ENCODE measurements at places on chromosomes 11 and 22.

DNA sequence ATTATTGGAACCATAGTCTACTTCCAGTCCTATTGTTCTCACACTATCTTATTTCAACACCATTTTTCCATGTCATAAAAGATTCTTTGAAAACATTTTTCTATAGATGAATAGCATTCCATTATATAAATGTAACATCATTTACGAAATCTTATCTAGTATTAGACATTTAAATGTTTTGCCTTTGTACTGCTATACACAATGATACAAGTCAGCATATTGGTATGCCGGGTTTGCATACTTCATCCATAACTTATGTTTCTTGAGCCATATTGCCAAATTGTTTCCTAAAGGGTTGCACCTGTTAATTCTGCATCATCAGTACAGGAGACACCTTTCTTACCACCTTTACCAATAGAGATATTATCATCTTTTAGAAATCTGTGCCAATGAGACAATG lies 68.2 kb downstream of the SYT13 start:
- no peak for DNase-seq

DNA sequence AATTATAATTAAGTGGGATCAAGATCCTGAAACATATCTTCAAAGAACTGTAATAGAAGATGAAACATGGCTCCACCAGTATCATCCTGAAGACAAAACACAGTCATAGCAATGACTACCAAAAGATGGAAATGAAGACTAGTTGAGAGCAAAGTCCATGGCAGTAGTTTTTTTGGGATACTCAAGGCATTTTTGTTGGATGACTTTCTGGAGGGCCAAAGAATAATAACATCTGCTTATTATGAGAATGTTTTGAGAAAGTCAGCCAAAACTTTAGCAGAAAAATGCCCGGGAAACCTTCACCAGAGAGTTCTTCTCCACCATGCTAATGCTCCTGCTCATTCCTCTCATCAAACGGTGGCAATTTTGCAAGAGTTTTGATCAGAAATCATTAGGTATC lies 809.4 kb upstream of the RAG2 start:
- no peak for DNase-seq

DNA sequence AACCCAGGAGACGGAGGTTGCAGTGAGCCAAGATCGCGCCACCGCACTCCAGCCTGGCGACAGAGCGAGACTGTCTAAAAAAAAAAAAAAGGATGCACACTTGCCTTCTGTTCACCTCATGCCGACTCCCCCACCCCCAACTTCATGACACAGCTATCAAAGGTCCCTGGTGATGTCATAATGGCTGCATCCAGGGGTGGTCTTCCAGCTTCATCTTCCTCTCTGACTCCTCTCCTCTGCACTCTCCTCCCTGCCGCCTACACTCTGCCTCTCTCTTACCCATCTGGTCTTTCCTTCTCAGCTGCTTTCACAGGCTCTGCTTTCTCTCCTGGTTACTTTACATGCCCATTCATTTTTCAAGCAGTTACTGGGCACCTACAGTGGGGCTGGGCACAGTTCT lies 16.4 kb upstream of the KDM2A start:
- no peak for DNase-seq

DNA sequence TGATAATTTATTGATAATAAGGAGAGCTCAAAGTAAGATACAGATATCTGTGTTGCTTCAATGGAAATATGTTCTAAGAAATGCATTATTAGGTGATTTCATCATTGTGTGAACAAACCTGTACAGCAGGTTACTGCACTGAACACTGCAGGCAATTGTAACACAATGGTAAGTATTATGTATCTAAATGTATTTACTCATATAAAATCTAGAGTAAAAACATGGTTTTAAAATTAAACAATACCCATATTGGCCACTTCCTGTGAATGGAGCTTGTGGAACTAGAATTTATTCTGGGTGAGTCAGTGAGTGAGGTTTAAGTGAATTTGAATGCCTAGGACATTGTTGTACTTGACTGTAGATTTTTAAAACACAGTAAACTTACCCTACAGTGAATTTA lies 722.9 kb upstream of the RAG2 start:
- no peak for DNase-seq

DNA sequence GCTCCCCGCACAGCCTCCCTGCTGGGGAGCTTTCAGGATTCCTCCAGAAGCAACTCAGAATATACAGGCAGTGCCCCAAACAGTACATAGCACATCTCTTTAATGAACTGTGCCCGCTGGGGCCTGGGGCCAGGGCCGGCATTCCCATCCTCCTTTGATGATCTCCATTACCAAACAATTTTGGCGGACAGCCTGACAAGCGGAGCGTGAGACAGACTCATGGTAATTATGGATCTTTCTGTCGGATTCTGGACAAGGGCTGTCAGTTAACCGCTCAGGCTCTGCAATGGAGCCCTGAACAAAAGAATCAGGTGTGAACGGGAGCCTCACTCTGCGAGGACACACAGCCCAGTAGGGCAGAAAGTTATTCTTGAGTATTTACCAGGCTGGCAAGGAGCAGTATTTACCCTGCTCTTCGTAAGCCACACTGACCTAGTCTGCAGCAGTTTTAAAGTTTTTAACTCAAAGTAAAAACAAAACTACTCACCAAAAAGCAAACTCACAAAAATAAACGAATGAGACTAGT lies 174.0 kb downstream of the TBC1D22A start:
- DNase-seq: no peak

GRCh38 chr22:44954149-44954548 lies 55.7 kb downstream of the PHF21B start:
- DNase-seq: no peak

DNA sequence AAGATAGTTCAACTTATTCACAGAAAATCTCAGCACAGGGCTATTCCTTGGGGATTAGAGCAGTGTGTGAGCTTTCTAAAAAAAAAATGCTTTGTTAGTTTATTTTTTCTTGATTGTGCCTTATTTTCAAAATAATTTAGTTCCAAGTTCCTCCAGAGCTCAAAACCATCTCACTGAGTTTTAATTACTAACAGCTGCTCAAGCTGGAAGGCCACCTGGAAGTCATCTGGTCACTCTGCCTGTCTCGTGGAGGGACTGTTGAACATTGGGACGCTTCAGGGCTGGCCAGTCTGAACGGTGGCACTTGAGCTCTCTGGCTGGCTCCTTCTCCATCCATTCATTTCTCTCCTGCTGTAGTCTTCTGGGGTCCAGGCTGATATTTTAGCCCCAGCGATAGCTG lies 4.0 kb downstream of the OR51E1 start:
- DNase-seq: no peak

DNA sequence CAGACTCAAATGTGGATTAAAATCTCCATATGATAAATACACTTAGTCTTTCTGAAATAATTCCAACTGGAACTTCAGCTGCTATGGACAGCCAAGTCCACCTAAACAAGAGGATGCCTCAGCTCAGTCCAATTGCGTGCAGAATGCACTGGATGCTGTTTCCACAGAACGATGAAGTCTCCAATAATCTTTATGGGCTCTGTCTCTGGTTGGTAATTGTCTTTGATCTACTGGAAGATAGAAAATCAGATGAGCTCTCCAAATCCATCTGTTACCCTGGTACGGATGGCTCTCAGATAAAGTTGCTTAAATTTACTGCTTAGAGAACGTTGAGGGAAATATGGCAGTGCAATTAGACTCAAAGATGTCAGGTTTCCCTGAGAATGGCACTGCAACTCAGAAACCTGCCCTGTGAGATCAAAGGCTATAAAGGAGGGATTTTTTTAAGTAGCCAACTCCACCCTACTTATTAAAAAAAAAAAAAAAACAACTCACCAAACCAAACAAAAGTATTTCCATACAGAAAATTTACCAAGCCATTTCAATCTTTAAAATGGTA lies 859 bp upstream of the BIRC3 start:
- DNase-seq: no peak

DNA sequence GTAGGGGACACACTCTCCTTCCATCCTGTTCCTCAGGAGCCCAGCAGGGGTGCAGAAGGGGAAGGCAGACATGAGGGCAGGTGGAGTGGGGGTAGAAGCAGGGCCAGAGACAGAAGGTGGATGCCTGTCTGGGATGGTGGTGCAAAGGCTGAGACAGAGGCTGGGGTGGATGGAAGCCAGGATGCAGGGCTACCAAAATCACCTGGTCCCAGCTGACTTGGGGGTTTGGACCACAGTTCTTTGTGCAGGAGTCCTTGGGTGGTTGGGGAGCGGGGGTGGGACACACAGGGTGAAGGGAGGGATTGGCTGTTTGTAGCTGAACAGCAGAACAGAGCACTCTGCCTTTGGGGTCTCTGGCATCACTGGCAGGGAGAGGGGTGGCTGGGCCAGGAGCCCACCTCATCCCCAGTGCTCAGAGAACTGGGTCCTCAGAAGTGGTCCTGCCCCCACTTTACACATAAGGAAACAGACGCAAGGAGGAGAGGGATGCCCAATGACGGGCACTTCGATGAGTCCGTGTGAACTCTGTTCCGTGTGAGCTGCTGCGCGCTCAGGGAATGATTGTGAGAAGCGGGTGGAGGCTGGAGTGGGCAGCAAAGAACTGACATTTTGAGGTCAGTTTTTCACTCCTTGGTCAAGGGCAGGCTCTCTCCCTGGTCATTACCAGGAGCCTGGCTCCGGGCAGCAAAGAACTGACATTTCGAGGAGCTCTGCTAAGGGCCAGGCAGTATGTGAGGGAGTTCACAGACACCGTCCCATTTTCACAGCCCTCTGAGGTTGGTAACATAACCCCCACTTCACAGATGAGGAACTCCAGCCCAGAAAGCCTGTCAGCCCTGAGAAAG lies 1.9 kb downstream of the TAGLN start:
- DNase-seq: no peak

- no peak for DNase-seq
Measured at GRCh38 chr11:73579641-73580434, 18.1 kb downstream of the FAM168A start.

DNA sequence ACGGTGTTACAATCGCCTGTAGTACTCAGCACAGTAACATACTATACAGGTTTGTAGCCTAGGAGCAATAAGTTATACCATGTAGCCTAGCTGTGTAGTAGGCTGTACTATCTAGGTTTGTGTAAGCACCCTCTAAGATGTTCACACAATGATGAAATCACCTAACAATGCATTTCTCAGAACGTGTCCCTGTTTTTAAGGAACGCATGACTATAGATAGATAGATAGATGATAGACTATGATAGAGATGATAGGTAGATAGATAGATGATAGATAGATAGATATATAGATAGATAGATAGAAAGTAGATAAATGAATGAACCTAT lies 203.9 kb downstream of the FAM76B start:
- no peak for DNase-seq

- DNase-seq: no peak
Measured at GRCh38 chr22:41127451-41127850, 35.1 kb downstream of the EP300 start.

GRCh38 chr11:87447606-87448005 lies 409.9 kb downstream of the TMEM135 start:
- DNase-seq: no peak

DNA sequence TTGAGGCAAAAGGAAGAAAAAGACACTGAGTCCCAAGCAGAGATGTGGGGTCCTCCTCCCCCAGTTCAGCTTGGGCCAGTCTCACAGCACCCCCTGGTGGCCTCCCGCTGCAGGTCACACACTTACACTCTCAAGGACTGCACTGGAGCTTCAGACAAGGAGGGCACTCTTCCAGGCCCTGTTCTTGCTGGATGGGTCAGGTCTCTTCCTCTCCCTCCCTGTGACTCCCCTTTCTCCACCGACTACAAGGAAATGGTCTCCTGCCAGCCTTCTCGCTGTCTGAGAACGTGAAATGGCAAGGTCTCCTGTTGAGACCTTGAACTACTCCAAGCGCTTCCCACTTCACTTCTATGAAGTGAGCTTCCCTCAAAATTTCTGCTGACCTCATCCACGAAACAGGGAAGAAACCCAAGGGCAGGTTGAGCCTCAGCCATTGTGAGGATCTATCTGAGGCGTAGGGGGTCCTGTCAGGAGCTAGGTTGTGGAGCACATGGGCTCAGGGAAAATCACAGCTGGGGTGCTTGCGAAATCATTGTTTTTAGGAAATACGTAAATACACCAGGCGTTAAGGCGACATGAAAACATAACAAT lies 11.2 kb upstream of the IGLL1 start:
- peak; percentile 23 for DNase-seq

- no peak for DNase-seq
Measured at GRCh38 chr22:25165785-25166184, 33.9 kb upstream of the CRYBB3 start.

- DNase-seq: no peak
Measured at GRCh38 chr11:130651066-130651855, 202.8 kb downstream of the ADAMTS15 start.

- DNase-seq: no peak
Measured at GRCh38 chr11:2177076-2177475, 5.5 kb upstream of the TH start.

DNA sequence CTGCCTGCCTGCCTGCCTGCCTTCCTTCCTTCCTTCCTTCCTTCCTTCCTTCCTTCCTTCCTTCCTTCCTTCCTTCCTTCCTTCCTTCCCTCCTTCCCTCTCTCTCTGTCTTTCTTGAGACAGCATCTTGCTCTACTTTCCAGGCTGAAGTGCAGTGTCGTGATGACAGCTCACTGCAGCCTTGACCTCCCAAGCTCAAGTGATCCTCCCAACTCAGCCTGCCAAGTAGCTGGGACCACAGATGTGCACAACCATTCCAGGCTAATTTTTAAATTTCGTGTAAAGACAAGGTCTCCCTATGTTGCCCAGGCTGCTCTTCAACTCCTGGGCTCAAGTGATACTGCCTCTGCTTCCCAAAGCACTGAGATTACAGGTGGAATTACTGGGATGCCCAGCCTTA lies 328.2 kb upstream of the SORL1-AS1 start:
- DNase-seq: no peak
